Sigmoid colon (tissue), 7 donors: ENCODE measurements at places on chromosomes 1 and 21.

DNA sequence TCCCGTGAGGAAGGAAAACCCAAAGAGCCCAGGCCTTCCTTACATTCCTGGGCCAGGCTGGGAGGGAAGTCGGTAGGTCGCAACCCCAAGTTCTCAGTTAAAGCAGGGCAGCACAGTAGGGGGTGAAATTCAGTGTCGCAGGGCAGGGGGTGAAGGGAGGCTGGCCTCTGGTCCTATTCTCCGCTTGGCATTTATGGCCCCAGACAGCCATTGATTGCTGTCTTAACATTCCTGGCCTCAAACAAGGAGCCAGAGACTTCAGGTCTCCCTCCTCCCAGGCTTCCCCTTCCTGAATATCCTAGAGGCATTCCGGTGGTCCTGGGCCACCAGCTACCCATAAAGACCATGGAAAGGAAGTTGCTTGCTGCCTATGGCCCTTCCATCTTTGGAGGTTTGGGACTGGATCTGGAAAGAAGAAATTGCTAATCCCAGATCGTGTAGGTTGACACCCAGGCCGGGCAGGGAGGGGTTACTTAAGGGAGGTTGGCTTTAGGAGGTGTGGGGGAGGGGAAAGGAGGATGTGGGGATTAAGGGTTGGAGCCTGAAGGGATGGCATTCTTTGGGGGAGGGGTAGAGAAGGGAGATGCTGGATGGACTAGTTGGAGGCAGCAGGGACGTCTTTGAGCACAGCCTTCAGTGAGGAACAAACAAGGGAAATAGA lies 1.7 kb downstream of the LIN28A start:
- no peaks in the 10 kb centered on the region for H3K36me3 ChIP-seq
- DNase-seq = no peak
- no peak overlapping the region for H3K4me3 ChIP-seq
- H3K27me3 ChIP-seq = peaks cover 36% of the 10 kb centered on the region
- no peaks in the 10 kb centered on the region for H3K4me1 ChIP-seq

DNA sequence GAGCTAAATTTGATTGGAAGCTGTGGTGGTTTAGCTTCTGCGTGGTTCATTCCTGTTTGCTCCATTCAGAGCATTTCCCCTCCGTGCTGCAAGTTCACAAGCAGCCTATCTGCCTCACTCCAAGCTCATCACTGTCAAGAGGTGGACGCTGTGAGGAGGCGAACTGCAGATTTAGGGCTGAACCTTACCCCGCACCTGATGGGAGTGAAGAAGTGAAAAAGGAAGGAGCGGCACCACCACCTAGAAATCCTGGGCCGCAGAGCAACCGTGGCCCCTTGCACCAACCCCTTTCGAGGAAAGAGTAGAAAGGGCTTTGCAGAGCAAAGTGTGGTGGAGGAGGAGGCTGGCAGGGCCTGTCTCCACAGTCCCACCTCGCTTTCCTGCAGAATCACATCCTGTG lies 117.4 kb downstream of the IER5 start:
- no peaks in the 10 kb centered on the region for H3K27me3 ChIP-seq
- DNase-seq = no peak
- no peak overlapping the region for H3K4me3 ChIP-seq

DNA sequence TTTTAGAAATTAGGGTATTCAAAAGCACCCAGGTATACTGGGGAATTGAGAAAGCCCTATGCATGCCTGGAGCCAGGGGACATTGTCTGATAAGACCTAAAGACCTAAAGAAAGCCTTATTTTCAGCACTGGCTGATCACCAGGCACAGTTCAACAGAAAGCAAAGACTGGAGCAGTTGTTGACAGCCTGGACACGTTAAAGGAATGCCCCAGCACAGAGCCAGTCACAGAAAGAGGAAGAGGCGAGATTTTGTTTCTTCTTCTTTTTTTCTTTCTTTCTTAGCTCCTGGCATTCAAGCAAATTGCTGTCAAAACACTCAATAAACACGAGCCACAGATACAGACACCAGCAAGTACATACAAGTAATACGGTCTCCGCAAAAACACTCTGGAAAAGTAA lies 40.4 kb downstream of the RNF187 start:
- H3K4me3 ChIP-seq = no peak overlapping the region
- H3K27me3 ChIP-seq = no peaks in the 10 kb centered on the region
- peaks cover 21% of the 10 kb centered on the region for H3K4me1 ChIP-seq
- no peaks in the 10 kb centered on the region for H3K36me3 ChIP-seq
- peak; percentile 9 for DNase-seq

DNA sequence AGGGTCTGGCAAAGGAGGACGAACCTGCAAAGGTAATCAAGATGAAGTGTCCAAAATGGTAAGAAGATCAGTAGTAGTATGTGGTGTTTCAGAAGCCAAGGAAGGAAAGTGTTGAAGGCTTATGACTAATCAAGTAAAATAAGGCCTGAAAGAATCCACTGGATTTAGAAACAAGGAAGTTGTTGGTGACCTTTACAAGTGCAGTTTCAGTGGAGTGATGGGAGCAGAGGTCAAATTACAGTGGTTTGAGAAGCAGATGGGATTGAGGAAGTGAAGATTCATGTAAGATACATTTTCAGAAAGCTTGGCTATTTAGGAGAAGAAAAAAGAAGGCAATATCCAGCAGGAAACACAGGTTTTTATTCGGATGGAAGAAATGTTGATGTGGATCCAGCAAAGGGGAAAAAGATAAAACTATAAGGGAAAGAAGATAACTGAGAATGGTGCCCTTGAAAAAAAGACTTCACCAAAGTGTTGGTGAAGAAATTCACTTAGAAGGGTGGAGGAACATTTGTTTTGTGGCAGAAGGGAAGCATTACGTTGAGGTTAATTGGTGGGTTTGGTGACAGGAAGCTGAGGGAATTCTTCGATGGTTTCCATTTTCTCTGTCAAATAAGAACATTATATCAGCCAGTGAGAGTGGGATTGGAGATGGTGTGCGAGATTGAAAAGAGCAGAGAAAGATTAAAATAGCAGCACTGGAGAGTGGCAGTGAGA lies 2.1 kb downstream of the ARMH1 start:
- no peaks in the 10 kb centered on the region for H3K36me3 ChIP-seq
- H3K4me3 ChIP-seq = no peak overlapping the region
- no peaks in the 10 kb centered on the region for H3K27me3 ChIP-seq
- DNase-seq = no peak
- peak overlapping the region; percentile 24 for H3K27ac ChIP-seq
- peaks cover 31% of the 10 kb centered on the region for H3K4me1 ChIP-seq

GRCh38 chr1:155294520-155295182 lies 6.6 kb downstream of the PKLR start:
- no peak overlapping the region for H3K27ac ChIP-seq
- H3K4me3 ChIP-seq = no peak overlapping the region
- DNase-seq = no peak
- peaks cover 10% of the 10 kb centered on the region for H3K27me3 ChIP-seq
- no peaks in the 10 kb centered on the region for H3K36me3 ChIP-seq

DNA sequence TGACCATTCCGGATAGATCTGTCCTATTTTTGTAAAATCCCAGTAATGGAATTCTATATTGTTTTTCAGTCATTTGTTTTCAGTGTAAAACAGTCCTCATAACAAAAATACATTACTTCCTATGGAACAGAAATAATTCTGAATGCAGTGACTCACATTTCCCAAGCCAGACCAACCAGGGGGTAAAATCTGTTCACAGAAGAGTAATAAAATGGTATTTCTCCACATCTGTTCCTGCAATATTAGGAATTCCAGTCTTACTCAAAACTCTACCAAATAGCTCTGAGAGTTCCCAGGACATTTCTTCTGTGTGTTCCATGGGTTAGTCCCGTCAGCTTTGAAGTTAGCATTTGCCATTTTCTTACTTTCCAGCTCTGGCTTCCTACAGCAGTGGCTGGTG lies 2.6 kb upstream of the DDR2 start:
- H3K27ac ChIP-seq = peak overlapping the region; percentile 91
- peaks cover 67% of the 10 kb centered on the region for H3K4me1 ChIP-seq
- no peaks in the 10 kb centered on the region for H3K36me3 ChIP-seq

- no peak overlapping the region for H3K4me3 ChIP-seq
- H3K27ac ChIP-seq = no peak overlapping the region
- no peak for DNase-seq
- H3K27me3 ChIP-seq = no peaks in the 10 kb centered on the region
Measured at GRCh38 chr1:162328512-162328911, 48.1 kb downstream of the SPATA46 start.
